Urothelium cell line (cell line): ENCODE measurements at places on chromosomes 6 and 20.
A peak's percentile ranks its signal among the peaks of the same experiment; 100 is the strongest.

DNA sequence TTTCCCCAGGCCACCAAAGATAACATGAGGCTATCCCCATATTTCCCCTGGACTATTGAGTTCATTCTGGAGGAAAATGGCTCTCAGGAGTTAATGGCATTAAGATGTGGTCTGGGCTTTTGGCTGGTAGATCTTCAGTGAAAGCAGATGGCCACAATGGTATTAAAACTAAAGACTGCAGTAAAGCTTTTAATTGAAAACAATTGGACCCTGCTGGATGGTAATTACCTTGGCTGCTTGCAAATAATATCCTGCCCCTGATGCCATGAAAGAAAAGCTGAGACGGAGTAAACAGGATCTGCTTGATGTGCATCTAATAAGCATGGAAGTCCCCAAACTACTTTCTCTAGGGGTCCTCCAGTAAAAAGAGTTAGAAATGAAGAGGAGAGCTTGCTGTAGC is 255.8 kb downstream of the QKI start:
- DNase-seq = no peak

GRCh38 chr6:86193821-86194220 is 551.1 kb upstream of the SYNCRIP start:
- no peak for DNase-seq

GRCh38 chr20:9028419-9028818 is 40.5 kb upstream of the PLCB4 start:
- DNase-seq = no peak

GRCh38 chr20:10672624-10673127 is 1.1 kb downstream of the JAG1 start:
- DNase-seq = peak; percentile 31

- no peak for DNase-seq
These were observed 15.0 kb downstream of the ALDH8A1 start for GRCh38 chr6:134934793-134935485.

GRCh38 chr6:125268765-125269164 is 33.0 kb downstream of the HDDC2 start:
- DNase-seq = no peak

GRCh38 chr6:167699141-167699931 is 127.4 kb upstream of the AFDN start:
- DNase-seq = peak; percentile 31

DNA sequence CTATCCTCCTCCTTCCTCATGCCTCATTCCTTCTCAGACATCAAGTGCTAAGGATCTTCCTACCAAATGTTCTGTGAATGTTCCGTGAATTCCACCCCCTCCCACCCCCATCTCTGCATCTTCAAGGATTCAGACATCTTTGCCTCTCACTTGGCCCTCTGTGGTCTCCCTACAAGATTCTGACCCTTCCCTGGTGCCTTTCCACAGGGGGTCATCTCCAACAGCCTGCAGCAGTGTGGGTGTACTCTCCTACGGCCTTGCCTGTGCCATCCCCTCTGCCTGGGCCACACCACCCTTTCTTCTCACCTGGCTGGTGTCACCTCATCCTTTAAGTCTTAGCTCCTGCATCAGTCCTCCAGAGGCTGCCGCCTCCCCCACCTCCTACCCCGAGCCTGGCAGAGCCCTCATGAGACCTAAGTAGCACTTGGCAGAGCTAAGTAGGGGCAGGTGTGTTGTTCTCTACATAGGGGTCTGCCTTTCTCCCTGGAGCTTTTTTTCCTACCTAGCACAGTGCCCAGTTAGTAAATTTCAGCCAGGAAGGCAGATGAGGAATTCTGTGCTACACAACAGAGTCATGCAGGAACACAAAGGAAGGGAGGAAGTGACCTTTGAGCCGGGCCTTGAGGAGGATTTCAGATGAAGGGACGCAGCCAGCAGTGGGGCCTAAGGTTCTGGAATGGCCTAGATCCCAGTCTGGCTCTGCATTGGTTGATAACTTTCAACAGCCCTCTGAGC is 43.1 kb downstream of the TM9SF4 start:
- DNase-seq = no peak

DNA sequence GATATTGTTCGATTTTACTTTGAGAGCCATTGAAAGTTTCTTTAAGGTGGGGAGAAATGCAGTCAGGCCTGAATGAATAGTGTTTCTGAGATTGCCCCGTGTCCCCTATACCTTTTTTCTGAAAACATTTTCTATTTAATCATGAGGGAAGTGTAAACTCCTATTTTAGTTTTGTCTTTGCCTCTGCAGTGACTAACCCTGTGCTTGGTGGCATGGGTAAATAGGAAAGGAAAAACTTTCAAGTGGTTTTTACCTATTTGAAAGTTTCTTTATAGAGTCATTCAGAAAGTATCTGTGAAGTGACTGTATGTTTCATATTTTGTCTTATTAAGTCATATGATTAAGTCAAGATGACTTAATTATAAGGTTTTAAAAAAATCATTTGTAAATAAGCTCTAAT is 14.5 kb downstream of the SNRNP48 start:
- DNase-seq = no peak

GRCh38 chr20:14673164-14673563 is 335.8 kb upstream of the FLRT3 start:
- DNase-seq = no peak

DNA sequence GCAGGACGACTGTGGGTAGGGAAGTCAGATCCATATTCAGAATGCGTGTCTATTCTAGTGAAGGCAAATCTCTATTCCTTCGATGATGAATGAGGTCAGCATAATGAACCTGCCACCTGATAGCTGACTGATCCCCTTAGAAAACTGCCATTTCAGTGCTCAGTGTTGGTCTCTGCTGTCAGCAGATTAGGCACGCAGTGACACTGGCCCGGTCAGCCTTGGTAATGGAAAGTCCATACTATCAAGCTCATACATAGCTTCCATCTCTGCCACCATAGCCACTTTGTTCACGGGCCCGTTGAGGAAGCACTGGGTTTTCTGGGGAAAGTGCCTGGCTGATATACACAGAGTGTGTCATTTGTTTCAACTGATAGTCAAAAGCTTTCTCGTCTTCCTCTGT is 54.0 kb downstream of the C6orf52 start:
- no peak for DNase-seq

- DNase-seq = peak; percentile 44
These were observed 284.5 kb upstream of the GJE1 start for GRCh38 chr6:141848029-141848890.

DNA sequence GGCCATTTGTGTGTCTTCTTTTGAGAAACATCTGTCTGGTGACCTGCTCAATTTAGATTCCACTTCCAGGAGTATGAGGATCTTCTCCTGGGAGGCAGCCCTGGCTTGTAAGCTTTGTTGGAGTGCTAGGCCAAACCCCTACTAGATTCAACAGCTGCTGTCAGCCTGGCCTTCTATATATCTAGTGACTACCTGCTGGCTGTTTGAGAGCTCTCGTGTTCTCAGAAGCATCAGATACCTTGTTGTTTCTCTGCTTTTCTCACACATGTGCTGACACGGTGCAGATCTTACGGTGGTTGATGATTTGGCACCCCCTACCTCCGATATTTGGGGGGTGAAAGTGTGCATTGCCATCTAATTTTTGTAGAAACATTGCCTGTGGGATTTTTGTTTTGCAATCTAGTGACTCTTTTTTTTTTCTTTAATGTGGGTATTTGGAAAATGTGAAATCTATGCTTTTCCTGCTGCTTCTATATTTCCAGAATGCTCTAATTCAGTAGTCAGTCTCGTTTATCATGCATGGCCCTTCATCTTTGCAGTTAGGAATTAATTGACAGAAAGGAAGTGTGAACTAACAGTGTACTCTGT is 4.7 kb downstream of the CCN2 start:
- no peak for DNase-seq

- DNase-seq = no peak
These were observed at the start of gene ULBP1 for GRCh38 chr6:149963462-149964307. TSS of gene ULBP1 (plus strand) at chr6:149963943. CDS start at chr6:149964050, 107 bp downstream.
